ENCODE measurements at places on chromosomes 16 and 17.

DNA sequence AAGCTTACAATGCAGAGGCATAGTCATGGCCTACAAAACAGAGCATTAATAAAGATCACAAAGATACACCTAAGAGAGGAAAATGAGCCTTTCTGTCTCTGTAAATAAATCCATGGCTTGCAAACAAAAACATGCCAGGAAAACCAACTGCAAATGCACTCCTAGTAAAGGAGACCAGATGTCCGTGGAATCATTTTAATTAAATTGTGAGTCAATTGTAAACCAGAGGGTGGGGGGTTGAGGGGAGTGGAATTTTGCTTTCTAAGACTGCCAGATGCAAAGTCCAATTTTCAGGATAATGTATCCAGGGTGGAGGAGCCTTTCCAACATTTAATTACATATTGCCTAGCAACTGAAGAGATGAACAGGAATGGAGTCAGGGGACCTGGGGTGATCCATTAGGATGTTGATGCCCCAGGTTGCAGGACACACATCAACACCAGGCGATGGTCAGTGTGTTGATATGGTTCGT, 390.3 kb upstream of the CCL2 start:
- no peak for DNase-seq

- DNase-seq, result no peak
Observed at GRCh38 chr17:13740686-13741085, 139.0 kb upstream of the HS3ST3A1 start.

- no peak for DNase-seq
Observed at GRCh38 chr16:84800158-84800978, 19.4 kb upstream of the CRISPLD2 start.

GRCh38 chr16:72286936-72287620, 115.1 kb upstream of the PMFBP1 start:
- no peak for DNase-seq

GRCh38 chr16:50964491-50964890, 186.6 kb downstream of the SALL1 start:
- DNase-seq, result no peak

GRCh38 chr16:73778887-73779286, 517.7 kb upstream of the PSMD7 start:
- no peak for DNase-seq

DNA sequence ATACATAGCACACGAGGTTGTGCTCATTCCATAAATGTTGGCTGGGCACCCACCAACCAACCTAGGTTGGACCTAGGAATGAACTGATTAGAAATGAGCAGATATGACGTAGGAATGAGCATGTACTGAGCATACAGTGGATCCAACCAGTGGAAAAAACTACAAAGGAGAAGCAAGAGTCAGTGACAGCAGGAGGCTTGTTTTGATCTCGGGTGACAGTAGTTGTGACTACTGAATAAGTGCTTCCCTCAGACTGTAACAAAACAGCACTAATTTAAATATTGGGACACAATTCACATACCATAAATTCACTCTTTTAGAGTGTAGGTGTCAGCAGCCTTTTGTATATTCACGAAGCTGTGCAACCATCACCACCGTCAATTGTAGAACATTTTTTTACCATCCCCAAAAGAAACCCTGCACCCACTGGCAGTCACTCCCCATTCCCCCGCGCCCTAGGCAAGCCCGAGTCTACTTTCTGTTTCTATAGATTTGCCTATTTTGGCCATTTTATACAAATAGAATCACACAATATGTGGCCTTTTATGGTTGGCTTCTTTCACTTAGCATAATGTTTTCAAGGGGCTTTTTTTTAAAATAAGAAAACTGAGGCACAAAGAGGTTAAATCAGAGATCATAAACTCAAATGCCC, 7.0 kb downstream of the VAC14 start:
- DNase-seq, result no peak

DNA sequence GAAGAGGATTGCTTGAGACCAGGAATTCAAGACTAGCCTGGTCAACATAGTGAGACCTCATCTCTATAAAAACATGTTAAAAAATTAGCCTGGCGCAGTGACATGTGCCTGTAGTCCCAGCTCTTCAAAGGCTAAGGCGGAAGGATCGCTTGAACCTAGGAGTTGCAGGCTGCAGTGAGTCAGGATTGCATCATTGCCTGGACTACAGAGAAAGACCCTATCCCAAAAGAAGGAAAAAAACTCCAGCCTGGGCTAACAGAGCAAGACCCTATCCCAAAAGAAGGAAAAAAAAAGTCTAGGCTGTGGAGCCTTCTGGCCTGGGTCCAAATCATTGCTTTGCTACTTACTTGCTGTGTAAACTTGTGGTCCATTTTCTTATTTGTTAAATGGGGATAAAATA, 4.9 kb downstream of the CCP110 start:
- no peak for DNase-seq

GRCh38 chr17:34171245-34171818, 83.8 kb upstream of the CCL2 start:
- DNase-seq, result peak; percentile 34

DNA sequence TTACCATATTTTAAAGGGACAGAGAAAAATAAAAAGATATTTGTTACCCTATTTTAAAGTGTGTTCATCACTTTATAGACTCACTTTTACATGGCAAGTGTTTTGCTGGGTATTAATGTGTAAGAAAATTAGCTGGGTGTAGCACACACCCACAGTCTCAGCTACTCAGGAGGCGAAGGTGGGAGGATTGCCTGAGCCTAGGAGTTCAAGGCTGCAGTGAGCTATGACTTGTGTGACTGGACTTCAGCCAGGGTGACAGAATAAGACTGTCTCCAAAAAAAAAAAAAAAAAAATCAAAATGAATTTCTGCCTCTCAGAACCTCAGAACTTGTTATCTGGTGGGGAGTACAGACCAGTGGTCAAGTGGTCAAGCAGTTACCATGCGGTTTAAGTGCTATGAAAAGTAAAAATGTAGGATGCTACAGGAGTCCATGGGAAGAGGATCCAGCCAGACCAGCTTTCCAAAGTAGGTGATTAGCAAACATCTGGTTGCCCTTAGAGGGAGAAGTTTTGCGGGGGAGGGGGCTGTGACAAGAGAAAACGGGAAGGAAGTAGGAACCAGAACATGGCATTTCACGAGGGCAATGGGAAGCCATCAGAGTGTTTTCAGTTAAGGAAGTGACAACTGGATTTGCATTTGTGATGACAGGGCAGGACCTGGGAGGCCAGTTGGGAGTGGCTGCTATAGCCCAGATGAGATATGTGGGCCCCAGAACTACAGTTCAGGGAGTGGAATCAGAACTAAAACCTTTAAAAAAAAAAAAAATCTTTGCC, 13.9 kb downstream of the CNEP1R1 start:
- DNase-seq, result no peak
